AG09319 (cell line): ENCODE measurements at places on chromosomes 3 and 15.
A peak's percentile ranks its signal among the peaks of the same experiment; 100 is the strongest.

DNA sequence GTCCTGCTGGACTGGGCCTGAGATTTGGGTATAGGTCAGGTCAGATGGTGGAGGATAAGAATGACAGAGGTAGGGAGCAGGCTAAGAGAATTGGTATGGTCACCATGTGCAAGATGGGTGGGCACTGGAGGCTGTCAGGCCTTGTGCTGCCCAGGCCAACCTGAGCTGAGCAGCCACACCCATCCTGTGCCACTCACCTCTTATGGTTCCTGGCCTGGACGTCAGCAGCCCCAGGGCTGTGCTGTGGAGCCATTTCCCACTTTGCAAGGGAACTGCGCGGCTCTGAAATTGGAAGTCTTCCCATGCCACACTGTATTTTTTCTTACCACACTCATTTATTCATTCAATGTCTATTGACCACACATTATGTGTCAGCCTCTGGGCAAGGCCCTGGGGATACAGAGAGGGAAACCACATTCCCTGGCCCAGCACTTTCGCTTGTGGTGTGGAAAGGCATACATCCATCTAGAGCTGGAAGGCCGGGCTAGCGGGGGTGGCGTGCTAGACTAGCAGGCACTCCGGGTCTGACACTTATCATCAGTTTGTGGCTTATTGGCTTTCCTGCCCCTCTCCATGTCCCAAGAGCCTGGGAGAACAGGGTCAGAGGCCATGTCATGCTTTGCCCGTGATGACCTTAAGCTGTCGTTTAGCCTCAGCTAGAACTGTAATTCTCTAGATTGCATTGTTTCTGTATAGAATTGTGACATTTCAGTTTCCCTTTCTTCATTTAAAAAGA is 51.1 kb upstream of the POLG start:
- no peak for DNase-seq

- DNase-seq = no peak
Observed at GRCh38 chr3:79516795-79517194, 251.0 kb downstream of the ROBO1 start.

GRCh38 chr3:70531063-70531657 is 218.7 kb upstream of the MDFIC2 start:
- DNase-seq = no peak

GRCh38 chr3:101940521-101941317 is 91.4 kb downstream of the NFKBIZ start:
- DNase-seq = peak; percentile 75

DNA sequence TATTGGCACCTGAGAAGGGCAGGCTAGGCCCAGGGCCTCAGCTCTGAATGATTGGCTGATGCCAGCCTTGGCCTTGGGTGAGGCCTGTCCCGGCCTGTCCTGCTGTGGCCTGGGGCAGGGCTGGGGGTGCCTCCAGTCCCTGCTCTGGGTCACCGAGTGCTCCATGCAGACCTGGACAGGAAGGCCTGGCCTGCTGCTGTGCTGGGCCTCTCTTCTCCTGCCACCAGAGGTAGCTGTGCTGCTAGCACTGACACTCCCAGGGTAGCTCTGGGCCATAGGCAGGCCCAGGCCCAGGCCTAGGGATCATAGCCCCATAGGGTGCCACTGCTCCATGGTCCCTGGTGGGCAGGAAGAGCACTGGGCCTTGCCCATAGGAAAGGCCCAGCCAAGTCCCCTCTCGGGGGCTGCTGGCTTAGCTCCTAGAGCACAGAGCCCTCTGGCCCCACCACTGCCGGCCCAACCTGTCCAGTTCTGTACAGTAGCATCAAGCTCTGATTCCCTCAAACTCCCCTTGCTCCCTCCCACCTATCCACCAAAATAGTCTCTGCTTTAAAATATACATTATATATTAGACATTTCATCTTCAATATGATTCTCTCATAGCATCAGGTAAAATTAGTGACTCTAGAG is 18.2 kb downstream of the ABTB1 start:
- no peak for DNase-seq

DNA sequence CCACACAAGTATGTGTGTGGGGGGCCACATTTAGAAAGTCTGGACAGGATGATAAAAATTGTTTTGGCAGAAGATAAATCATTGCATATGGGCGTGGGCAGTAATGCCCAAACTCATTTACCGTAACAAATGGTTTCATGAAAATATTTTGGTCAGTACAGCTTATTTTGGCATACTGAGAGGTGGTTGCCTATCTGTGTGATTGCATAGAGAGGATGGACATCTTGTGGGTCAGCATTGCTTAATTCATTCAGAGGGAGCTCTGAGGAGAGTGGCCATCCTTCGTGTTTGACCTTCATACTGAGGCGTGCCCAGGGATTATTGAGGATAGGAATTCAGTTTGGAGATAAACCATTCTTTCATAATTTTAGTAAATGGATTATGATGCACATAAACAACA is 162.5 kb downstream of the GAP43 start:
- DNase-seq = no peak

GRCh38 chr15:65512807-65513416 is 4.6 kb downstream of the DPP8 start:
- DNase-seq = peak; percentile 37

GRCh38 chr3:101709126-101709525 is 15.3 kb upstream of the CEP97 start:
- DNase-seq = no peak

DNA sequence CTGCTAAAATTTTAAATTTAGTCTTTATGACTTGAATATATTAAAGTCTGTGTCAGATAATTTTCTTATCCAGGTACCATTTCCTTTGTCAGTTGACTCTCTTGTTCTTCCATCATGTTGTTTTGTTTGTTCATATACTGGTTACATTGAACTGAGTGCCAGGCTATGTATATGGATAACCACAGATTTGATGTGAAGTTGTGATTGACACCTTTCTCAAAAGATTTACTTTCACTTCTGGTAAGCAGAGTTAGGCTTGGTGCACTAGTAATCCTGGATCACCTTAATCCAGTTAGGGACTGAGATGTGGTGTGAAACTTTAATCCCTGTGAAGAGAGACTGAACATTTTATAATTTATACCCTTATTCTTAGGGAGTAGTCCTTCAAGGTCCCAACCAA is 99.4 kb downstream of the ADAM10 start:
- DNase-seq = no peak

DNA sequence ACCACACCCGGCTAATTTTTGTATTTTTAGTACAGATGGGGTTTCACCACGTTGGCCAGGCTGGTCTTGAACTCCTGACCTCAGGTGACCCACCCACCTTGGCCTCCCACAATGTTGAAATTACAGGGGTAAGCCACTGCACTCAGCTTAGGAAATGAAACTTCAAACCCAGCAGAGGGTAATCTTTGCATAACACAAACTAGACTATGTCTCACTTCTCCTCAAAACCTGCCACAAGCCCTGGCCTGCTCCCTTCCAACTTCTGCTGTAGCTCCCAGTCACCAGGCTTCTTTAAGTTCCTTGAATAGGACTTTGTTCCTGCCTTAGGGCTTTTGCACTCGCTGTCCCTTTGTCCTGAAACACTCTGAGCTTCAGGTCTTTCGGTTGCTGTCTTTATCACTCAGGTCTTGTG is 39.2 kb upstream of the SEMA4B start:
- no peak for DNase-seq
